ENCODE measurements at places on chromosomes 13 and 19.

DNA sequence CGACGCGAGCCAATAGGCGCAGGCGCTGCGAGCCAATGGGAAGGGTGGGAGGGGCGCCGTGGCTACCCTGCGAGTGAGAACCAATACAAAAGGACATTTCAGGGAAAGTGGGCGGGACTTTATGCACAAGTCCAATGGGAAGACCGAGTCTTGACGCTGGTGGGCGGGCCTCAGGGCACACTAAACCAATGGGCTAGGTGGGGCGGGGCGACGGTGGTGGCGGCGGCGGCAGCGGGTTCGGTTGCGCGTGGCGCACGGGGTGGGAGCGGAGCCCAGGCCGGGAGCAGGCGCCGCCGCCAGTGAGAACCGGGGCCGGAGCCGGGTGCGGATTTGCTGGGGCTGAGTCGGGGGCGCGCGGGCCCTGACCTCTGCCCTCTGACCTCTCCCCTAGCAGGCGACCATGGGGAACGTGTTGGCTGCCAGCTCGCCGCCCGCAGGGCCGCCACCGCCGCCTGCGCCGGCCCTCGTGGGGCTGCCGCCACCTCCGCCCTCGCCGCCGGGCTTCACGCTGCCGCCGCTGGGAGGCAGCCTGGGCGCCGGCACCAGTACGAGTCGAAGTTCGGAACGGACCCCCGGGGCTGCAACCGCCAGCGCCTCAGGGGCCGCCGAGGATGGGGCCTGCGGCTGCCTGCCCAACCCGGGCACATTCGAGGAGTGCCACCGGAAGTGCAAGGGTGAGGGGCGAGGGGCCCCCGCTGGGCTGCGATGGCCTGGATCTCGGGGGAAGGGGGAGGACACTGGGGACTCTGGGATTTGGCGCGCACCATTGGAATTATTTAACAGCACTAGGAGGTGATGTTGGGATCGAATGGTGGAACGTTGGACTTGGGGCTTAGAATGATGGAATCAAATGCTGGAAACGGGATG lies at the start of gene TOMM40:
TOMM40 (plus strand) TSS at position 239 of the 867 bp plus-strand sequence; CDS start at position 401, 162 bp downstream.
- peak; percentile 100 for DNase-seq

DNA sequence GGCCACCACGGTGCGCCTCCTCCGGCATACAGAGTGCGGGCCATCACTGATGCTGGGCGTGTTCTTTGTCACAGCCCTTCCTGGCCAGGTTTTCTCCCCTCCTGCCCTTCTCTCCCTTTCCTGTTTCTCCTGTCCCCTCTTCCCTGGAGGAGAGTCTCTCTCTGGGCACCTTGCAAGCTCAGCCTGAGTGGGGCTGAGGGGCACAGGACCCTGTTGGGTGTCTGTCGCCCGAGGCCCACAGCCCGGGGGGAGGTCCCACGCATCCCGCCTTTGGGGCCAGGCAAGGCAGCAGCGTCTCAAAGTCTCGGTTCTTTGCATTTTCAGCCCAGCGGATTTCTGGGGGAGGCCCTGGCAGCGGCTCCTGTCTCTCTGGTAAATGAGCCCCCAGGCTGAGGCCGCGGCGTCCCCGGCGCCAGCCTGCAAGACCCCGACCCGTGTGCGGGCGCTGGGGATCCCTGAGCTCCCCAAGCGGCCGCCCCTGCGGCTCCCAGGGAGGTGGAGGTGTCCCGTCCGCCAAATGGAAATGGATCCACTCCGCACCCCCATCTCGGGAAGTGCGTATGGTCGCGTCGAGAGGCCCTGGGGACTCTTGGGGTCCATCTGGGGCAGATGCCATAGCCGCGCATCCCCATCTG lies 47.2 kb downstream of the COMP start:
- DNase-seq, result peak; percentile 1

DNA sequence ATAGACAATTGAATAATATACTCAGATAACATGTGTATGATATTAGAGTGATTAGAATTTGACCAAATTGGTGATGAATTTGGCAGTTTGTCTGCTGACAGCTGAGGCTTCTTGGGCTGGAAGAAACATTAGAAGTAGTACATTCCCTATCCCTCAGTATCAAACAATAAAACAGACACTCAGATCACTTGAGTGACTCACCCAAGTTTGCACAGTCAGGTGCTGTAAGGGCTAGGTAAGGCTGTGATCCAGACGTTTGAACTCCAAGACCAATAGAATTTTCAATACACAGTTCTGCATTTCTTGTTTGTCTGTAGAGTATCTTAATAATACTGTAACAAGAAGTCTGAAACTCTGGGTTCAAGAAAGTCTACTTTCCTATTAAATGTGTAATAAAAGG lies 223.5 kb downstream of the POSTN start:
- DNase-seq, result no peak

DNA sequence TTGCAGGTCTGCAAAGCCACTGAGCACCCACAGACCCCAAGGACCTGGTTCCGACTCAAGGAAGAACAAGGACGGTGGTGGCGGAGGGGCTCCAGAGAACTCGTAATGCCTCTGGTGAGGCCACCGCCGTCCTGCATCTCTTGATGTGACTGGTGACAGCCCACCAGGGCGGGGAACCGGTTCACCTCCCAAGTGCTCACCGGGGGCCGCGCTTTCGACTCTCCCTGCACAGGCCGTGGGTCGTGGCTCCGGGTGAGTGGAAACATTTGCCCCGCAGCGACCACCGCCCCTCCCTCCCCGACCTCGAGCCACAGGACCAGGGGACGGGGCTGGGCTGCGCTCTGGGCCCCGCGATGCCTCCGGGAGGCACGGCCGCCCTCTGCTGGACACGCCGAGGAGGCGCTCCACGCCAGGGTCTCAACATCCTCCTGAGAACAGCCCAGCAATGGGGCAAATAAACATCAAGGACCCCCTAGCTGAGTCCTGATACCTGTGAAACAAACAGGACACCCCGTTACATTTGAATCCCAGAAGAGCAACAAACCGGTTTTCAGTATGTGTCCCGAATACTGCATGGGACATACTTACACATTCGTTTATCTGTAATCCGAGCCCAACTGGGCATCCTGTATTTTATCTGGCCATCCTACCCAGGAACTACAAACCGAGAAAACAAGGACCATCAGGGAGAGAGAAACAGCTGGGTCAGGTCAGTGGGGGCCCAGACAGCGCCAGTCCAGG lies 3.9 kb upstream of the PLPP2 start:
- DNase-seq, result peak; percentile 80

- DNase-seq, result no peak
Measured at GRCh38 chr13:110272651-110273050, 34.3 kb downstream of the COL4A1 start.
